ENCODE measurements at places on chromosomes 5 and 9.

- DNase-seq, result no peak
Observed at GRCh38 chr9:85964526-85964925, 23.6 kb downstream of the NAA35 start.

DNA sequence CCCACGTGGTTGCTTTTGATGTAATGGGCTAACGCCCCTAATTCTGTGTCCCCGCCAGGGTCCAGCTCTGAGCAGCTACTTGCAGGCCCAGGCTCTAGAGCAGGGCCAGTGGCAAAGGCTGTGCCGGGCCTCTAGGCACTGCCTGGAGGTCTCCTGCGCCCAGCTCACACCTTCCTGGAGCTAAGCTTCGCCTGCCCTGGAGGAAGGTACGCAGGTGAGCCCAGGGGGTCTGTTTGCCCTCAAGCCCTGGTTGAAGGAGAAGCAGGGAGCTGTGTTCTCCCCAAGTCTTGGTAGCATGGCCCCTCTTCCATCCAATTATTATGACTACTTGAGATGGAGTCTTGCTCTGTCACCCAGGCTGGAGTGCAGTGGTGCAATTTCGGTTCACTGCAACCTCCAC is 5.2 kb upstream of the LMX1B start:
- no peak for DNase-seq

- no peak for DNase-seq
Observed at GRCh38 chr9:112028242-112029221, 131.9 kb downstream of the UGCG start.

DNA sequence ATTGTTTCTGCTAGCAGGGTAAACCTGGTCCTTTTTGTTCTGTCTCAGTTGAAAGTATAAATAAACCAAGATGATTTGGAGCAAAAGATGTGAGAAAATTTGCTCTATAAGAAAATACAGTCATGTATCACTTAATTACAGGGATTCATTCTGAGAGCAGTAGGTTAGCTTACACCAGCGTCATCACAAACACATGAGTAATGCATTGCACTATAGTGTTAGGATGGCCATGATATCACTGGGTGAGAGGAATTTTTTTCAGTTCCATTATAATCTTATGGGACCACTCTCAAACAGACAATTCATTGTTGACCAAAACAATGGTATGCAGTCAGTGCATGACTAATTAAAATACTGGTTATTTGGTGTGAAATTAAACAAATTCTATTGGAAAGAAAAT is 430.9 kb downstream of the CHSY3 start:
- DNase-seq, result no peak

GRCh38 chr9:129174102-129174723 is 3.8 kb downstream of the IER5L start:
- peak; percentile 79 for DNase-seq

Data from activated CD4-positive, CD25-positive, alpha-beta regulatory T cell (primary cell).